Osteoblast (primary cell): ENCODE measurements at places on chromosomes 12 and 14. TPM values are rescaled to one million over a fixed set of nuclear protein-coding genes. Genes with fewer than 3 reads are reported as not detected.

The TMTC1 gene
- total RNA-seq = 50.3 and 69.2 TPM in 2 replicates

The GOLGA3 gene
- 102 and 127 TPM in 2 replicates for total RNA-seq

The KRT3 gene
- not detected in 2 replicates for total RNA-seq

The ALDH1L2 gene
- 55.4 and 63.9 TPM in 2 replicates for total RNA-seq
